ENCODE measurements at places on chromosomes 7 and 10.

- DNase-seq, result no peak
Measured at GRCh38 chr7:37920849-37921805, 687 bp downstream of the EPDR1 start.

DNA sequence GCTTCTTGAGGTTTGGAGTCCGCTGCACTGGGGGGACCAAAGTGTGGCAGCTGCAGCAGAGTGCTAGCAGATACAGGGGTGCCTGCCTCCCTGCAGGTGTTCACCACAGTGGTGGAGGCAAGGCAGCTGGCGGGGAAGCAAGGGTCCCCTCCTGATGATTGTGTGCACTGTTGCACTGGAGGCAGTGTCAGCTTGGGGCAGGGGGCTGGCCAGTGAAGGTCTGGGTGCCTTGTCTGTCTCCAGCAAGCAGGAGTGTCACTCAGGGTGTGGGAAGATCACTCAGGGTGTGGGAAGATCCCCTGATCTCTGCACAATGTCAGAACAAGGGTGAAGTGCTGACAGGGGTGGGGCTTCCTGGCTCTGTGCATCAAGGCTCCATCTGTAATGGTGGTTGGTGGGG lies 36.3 kb upstream of the PPP1R3A start:
- no peak for DNase-seq

- DNase-seq, result no peak
Measured at GRCh38 chr10:101718690-101719275, 23.8 kb upstream of the FBXW4 start.

- DNase-seq, result no peak
Measured at GRCh38 chr7:96199421-96199820, 122.5 kb downstream of the SLC25A13 start.

DNA sequence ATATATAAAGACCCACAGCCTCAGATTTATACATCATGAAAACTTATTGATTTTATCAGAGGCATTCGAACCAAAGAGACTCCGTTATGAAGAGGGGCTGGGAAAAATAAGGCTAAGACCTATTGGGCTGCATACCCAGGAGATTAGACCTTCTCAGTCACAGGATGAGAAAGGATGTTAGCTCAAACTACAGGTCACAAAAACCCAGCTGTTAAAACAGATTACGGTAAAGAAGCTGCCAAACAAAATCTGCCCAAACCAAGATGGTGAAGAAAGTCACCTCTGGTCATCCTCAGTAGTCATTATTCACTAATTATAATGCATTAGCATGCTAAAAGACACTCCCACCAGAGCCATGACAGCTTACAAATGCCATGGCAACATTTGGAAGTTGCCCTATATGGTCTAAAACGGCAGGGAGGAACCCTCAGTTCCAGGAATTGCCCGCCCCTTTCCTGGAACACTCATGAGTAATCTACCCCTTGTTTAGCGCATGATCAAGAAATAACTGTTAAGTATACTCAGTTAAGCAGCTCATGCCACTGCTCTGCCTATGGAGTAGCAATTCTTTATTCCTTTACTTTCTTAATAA lies 362.5 kb upstream of the PCDH15 start:
- DNase-seq, result no peak

- DNase-seq, result no peak
Measured at GRCh38 chr10:86688398-86688921, 20.1 kb downstream of the LDB3 start.

DNA sequence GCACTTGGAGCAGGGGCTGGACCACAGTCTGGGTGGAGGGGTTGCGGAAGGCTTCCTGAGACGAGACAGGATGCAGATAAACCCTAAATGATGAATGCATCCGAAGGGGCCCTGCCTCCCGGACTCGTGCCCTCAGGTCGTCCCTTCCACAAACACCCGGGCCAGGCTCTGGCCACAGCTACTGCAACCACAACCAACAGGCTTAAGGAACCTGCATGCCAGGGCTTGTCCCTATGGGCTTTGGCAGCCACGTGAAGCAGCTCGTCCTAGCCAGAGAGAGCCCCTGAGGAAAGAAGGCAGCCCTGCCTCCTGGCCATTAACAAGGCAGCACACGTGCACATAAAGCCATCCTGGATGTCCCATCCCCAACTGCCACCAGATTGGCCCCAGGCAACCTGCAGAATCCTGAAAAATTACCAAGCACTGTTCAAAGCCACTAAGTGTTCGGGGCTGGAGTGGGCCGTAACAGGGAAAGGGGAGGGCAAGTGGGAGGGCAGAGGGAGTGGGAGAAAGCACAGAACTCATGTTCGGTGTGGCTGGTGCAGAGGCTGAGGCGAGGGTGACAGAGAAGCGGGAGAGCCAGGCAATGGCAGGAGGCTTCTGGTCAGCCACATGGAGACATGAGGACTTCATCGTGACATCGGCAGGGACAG lies 62.7 kb downstream of the MAD1L1 start:
- DNase-seq, result no peak

GRCh38 chr7:42053834-42054233 lies 183.2 kb downstream of the GLI3 start:
- DNase-seq, result no peak

- DNase-seq, result no peak
Measured at GRCh38 chr7:47452715-47453092, 129.2 kb downstream of the TNS3 start.

- no peak for DNase-seq
Measured at GRCh38 chr7:98286701-98287485, 5.4 kb downstream of the BRI3 start.

DNA sequence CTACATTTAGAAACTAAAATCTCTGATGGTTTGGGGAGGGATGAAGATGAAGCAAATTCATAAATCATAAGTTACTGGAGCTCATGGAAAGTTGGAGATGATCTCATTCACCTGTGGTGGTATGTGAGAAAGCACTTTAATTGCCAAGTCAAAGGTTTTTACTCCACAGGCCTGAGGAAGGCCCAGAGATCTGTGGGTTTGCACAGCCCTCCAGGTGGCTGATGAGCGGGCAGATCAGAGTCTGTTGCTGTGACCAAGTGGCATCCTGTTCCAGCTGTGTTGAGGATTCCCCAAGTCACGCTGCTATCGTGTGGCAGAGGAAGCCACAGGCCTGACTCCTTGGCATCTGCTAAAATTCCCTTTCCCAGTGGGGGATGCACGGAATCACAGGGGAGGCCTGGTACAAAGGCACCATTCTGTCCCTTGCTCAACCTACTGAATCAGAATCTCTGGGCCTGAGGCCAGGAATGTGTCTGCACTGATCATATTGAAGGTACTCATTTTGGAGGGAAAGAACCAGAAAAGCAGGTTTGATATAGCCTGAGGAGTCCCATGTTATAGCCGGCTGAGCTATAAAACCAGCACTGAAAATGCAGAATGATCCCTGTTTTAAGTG lies 19.7 kb upstream of the DDC start:
- DNase-seq, result no peak

GRCh38 chr7:102085218-102085772 lies 201.4 kb upstream of the SH2B2 start:
- no peak for DNase-seq

DNA sequence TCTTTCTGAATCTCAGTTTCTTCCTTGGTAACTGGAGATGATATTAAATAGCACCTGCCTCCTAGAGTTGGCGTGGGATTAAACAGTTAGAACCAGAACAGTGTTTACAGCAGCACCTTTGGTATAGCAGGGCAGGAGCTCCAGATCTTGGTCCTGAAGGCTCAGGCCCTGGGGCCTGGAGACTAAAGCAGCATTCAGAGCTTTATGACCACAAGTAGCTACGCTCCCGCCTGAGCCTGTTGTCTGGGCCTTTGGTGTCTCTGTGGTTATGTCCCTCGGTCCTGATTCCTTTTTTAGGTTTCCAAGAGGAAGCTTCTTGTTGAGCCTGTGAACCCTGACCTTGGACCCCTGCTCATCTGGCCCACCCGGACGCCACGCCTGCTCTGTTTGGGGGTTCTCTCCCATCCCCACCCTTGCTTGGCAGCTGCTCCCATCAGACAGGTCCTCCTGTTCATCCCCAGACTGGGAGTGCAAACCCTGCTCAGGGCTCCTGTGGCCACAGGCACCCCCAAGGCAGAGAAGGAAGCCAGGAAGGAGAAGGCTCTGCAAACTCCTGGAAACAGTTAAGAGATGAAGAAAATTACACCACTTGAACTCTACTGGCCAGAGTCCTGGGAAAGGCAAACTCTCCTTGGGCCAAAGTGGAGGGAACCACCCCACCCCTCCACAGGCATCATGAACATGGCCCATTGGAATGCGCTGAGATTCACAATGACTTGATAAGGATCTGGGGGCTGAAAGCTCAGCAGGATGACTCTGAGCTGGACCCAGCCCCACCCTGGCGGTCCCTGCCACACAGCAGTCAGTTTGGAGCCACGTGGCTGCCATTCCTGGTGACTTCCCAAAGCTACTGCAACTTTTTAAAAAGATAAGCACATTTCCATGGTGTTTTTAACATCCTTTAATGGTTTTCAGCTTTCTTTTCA lies 50.1 kb upstream of the TMEM72 start:
- DNase-seq, result no peak

- no peak for DNase-seq
Measured at GRCh38 chr10:122138831-122139625, 132.1 kb upstream of the BTBD16 start.

DNA sequence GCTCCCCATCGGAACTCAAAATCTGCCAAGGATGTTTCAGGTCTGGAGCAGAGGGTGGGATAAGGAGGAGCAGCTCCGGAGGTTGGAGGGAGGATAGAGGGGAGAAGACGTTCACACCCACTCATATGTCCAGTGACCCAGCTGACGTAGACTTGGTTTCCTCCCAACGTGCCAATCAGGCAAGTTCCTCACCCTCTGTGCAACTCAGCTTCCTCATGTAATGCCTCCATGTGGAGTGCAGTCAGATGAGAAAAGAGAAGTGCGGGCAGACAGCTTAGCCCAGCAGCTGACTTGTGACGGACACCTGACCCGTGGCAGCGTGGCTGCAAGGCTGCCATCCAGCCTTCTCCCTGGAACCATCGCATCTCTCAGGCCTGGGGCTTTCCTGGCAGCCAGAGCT lies 86.8 kb downstream of the NPTX2 start:
- DNase-seq, result no peak

GRCh38 chr7:135645296-135645904 lies 16.9 kb upstream of the STMP1 start:
- DNase-seq, result no peak

DNA sequence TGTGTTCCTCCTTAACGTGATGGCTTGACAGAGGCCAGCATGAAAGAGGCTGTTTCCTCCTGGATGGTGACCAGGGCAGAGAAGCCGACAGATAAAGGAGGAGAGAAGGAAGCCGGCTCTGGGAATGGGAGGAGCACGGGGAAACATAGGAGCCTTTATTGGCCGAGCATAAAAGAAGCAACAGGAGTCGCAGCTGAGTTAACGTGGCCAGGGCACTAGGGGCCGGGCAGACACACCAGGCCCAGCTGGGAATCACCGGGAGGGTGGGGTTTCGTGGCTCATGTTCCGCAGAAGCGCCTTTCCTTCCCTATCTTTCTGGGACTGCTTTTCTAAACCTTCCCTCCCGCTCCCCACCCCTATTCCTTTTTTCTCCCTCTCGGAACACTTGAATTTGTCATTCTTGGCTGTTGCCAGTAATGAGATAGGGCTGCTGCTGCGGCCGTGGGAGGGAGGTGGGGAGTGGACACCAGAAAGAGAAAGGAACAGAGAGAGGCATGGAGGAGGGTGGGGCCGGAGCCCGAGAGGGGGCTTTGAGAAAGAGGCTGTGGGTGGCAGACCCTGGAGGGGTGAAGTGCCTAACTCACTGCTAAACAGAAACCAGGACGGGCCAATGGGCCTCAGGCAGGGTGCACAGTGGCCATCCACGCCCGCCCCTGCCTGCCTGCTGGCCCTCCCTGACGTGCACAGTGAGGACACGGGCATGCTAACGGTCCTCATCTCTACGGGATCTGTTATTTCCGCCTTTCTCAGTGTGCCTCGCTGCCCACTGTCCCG lies 65.2 kb downstream of the COL13A1 start:
- DNase-seq, result no peak
